Activated T-helper 9 cell treated with anti-CD3 and anti-CD28 coated beads, Interleukin-2, amount 50 U/mL, for 16 hours (primary cell): ENCODE measurements at places on chromosomes 7 and 10.

GRCh38 chr7:25109276-25109675 lies 15.8 kb downstream of the CYCS start:
- DNase-seq = no peak

GRCh38 chr10:3828404-3829155 lies 43.6 kb upstream of the KLF6 start:
- DNase-seq = peak; percentile 35

DNA sequence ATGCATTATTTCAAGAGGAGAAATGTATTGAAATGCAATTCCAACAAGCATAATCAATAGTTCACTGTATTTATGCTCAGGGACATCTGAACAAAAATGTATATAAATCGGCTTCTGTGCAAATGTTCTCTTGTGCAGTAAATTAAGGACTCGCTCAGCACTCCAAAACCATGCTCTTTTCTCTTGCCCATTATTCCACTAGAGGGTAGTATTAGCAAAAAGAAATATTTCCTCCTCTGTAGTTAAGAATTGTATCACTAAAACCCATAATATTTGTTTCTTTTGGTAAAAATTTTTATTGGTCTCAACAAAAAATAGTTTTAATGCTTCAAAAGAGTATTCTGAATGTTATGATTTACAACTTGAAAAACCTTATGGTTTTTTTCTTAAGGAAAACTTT lies 803.1 kb downstream of the PCDH15 start:
- DNase-seq = no peak

DNA sequence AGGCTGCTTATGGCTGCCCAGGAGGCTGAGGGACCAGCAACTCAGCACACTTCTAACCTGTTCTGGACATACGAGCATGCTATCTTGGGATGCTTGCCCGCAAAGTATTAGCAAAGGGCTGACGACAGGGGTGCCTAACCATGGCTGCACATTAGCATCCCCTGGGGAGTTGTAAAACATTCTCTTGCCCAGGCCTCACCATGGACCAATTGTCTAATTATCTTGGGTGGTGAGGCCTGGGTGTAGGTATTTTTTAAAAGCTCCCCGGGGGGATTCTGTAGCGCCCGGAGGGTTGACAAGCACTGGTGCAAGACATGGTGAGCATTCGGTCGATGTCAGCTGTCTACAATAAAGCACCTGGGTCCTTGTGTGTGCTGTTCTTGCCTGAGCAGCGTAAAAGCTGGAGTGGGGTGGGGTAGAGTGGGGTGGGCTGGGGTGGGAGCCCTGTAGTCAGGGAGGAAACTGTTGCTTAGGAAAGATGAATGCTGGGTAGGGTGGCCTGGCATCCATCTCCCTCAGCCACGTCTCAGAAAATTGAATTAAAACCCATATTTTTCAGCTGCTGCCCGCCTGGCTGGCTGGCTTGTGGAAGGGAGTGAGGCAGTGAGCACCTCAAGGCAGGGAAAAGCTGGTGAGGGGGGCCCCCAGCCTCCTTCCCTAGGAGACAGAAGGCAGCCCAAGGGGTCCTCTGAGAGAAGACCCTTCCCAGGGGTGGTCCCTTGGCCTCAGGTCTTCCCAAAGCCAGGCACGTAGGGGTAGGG lies 2.9 kb upstream of the ADCYAP1R1 start:
- no peak for DNase-seq

GRCh38 chr10:124225029-124225466 lies 131.7 kb upstream of the CHST15 start:
- no peak for DNase-seq

GRCh38 chr7:80098795-80099194 lies 35.8 kb upstream of the GNAI1 start:
- no peak for DNase-seq

DNA sequence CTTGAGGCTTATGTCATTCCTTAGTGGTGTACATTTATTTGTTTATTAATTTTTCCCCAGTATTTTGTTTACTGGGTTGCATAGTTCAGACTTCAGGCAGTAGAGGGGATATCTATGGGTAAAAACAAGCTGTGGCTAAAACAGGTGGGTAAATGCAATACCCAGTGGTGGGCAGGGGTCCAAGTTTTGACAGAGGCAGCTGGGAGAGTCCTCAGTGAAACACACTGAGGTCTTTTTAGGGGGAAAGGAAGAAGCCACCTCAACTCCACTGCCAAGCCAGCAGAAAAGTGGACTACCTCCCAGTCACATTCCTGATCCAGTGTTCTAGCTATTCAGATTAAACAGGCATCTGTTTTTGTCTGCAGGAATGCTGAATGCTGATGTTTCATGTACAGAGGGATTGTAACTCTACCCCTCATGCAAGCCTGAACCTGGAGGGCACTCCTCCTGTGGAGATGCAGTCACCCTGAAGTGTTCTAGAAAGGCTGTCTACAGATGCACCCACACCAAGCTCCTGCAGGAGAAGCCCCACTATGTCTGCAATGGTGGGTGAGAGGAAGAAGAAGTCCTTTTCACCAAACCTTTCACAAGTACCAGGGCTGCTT lies 757.8 kb downstream of the INHBA start:
- no peak for DNase-seq

DNA sequence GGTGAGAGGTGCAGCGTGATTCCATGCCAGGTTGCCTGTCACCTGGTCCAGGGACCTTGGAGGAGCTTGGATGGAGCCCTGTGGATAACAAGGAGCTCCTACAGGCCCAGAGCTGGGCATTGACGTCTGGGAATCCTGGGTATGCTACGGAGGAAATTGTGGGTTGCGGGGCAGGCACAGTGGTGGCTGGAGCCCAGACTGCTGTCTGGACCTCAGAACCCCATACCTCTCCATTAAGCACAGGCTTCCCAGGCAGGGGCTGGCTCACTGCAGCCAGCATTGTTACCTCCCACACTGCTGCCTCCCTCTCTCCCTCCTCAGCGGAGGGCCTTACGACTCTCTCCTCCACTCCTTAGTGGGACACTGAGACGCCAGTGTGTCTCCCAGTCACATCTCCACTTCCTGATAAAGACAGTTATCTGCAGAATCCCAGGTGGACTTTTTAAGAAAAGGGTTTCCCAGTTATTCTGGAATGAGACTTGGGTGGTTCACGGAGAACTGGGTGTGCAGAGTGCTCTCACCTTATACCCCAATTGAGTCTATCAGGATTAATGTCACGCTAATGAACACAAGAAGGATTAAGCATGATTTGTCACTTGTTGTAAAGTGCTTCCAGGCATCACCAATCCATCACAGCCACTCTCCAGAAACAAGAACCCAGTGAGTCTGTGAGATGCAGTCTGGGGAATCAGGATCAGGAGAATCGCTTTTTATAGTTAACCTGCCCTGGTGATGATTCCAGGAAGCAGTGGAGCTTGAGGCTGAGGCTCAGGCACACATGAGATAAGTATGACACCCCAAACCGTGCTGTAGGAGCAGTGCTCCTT lies 309.4 kb downstream of the RPS24 start:
- no peak for DNase-seq

- DNase-seq = no peak
These were observed 880.6 kb downstream of the LRMDA start for GRCh38 chr10:76311752-76312636.

DNA sequence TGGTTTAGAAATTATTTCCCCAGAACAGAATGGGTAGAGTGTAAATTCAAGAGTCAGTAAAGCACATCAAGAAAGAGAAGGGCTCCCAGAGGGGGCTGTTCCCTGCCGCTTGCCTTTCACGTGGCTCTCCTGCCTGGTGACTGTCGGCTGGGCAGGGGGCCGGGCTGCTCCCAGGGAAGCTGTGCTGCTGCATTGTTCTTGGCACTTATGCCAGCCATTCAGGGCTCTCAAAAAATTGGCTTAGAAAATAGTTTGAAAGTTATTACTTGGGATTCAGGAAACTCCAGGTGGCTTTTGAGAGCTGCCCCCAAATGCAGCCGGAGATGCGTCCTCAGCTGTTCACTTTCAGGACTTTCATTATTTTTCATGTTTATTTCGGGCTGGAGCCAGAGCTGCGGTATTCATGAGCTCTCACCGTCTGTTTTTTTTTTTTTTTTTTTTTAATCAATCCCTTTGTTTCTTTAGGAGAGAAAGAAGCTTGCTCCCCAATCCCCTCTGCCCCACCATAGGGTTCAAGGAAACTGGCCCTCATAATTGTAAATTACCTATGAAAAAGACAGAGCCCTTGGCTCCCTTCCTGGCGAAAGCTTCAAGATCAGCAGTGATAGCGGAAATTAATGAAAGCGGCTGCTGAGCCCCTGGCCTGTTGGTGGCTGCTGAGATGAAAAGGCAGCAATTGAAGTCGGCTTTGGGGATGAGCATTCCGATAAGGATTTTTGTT lies 94.1 kb downstream of the SORCS3 start:
- no peak for DNase-seq

GRCh38 chr7:94252124-94252523 lies 142.6 kb upstream of the COL1A2 start:
- DNase-seq = no peak

DNA sequence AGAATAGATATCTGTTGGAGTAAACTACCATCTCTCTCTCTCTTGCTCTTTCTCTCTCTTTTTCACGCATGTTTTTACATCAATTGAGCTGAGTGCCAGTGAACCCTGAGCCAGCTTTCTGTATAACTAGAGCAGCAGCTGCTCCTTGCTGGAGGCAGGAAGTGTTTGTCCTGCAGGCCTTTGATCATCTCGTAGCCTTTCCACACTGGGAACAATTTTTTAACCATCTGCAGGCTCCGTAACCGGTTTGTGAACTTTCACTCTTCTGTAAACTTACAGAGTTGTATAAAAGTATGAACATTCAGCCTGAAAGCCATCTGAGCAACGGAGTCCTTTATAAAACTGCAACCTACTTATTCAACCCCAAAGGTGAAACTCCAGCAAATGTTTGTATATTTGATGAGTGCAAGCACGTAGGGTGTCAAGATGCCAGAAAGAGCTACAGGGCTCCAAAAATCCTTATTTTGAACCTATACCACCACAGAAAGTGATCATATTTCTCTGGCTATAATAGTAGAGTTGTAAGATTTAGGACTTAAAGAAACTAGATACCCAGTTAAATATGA lies 162.8 kb upstream of the NFE2L3 start:
- DNase-seq = no peak

- no peak for DNase-seq
These were observed 4.8 kb upstream of the LSM8 start for GRCh38 chr7:118179191-118179590.

DNA sequence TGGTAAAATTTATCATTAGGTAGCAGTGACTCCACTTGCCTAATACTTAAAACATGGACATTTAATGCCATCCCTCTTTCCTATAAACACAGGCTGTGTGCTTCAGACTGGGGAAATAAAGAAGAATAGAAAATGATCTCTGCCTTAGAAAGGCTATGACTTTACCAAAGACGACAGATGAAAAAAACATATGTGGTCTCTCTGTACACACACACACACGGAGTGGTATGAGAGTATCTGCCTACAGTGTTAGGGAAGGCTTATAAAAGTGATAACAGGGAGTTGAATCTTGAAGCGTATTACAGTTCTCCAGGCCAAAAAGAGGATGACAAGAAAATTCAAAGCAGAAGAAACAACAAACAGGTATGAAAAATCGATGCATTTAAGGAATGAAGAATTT lies 38.2 kb downstream of the MINDY3 start:
- DNase-seq = no peak

DNA sequence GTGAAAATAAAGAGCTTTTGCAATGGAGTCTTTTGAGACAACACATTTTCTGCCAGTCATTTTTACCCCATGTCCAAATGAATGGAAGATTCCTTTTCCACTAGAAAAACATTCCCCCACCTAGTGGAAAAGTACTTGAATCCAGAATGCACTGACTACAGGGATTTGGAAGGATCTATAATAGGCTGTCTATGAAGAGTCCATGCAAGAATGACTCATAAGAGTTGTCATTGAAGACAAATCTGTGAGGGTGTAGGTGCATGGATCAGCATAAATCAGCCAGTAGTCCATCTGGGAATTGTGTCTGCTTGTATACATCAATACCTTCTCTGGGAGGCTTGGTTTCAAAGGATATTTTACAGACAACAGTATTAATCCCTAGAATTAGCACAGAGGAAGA lies 32.5 kb upstream of the TRUB1 start:
- no peak for DNase-seq

DNA sequence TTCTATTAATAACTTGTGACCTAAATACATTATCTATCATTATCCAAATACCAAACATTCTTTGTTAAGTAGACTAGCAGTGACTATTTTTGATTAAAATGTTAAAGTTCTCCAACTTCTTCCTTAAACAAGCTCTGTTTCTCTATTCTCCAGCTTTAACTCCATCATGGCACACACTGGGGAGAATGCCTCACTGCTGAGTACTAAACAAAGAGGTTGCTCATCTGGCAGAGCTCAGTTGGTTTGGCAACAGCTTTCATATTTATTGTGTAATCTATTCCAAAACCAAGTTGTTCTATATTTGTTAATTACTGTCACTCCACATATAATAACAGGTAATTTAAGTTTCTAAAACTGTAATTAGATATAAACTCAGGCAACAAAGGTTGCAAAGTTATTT lies 89.6 kb downstream of the USP6NL start:
- no peak for DNase-seq

DNA sequence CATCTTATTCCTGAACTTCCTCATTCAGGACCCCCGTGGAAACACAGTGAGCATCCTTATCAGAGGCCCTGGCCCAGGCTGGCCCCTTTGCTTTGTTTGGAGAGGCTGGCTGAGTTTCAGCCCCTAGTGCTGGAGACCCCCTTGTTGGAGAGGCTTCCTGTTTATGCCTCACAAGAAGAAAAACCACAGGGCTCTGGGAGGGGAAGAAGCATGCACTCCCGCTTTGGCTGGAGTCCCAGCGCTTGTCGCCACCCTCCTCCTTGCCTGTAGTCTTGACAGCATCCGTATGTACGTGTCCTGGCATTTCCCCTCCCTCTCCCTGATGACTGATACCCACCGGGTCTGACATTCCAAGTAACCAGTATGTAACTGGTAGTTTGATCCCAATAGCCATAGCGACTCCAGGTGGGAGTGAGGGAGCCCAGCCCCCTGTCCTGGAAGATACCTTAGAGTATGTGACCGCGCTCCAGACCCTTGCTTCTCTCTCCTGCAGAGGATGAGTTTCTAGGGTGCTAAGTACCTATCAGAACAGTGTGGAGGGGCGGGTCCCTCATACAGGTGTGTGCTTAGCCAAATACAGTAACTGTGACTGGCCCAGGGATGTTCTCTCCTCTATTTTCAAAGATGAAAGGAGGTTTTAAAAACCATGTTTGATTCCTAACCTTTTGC lies 6.9 kb upstream of the ATP6V0E2 start:
- DNase-seq = no peak

DNA sequence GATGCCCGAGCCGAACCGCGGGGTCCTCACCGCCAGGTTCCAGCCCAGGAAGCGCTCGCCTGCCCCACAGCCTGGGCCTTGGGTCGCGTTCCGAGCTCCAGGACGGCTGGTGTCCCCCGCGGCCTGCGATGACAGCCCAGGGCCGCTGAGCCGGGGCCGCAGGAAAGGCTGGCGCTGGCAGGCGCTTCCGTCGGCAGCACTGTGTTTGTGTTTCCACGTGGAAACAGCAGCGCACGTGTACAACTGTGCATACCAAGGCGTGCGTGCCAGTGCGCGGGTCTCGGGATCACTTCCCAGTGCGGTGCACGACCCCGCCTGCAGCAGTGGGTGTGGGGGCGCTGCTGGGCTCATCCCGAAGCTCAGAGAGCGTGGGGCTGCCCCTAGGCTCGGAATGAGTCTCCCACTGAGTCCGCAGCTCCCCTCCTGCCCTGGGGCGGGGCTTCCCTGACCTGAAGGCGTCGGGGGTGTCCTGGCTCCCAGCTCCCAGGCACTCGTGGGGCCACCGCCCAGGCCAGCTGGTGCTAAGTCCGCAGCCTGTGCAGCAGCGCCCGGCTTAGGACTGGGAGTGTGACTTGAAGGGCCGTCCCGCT lies 17.2 kb downstream of the AP5Z1 start:
- DNase-seq = no peak

GRCh38 chr7:29629507-29629906 lies 65.9 kb downstream of the PRR15 start:
- DNase-seq = no peak
